ENCODE measurements at places on chromosomes 2 and 18. TPM values are rescaled to one million over a fixed set of nuclear protein-coding genes. Genes with fewer than 3 reads are reported as not detected.

- DNase-seq, result peak; percentile 10
Observed at GRCh38 chr2:239355724-239356123, 45.1 kb downstream of the HDAC4 start.

GRCh38 chr2:20806286-20806685 is 16.6 kb downstream of the LDAH start:
- no peak for DNase-seq

- DNase-seq, result no peak
Observed at GRCh38 chr2:36137612-36138011, 218.0 kb upstream of the CRIM1 start.

GRCh38 chr2:73859721-73860586 is 31.2 kb downstream of the STAMBP start:
- no peak for DNase-seq

GRCh38 chr2:20499387-20499786 is 52.5 kb downstream of the RHOB start:
- DNase-seq, result no peak

DNA sequence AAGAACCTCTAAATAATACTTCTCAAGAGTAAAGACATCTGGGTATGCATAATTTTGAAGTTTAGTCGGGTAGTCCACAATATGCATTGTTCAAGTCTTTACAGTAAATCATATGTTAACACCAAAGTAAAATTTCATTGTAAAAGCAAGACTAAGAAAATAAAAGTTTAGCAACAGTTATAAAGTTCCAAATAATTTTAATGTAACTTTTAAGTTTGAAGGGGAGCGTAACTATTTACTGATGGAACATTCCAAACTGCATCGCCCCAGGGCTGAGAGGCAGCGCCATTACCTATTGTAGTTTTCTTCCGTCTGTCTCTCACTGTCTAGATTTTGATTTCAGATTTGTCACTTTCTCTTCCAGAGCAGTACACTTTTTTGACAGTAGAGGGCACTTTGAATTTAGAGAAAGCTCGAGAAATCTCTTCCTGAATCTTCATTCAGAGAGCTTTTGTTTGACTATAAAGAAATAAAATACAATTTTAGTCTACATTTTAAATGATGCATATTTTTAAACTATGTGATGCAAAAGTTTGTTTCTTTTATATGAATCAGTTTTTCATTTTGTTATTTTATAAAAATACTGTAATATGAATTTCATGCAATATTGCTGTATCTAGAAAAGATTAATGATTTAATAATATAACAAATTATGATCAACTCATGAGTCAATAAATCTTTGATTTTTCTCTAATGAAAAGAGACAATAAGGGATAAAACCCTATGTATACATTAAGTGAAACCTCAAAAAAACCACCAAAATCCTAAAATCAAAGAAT is 389.8 kb downstream of the FIGN start:
- no peak for DNase-seq

GRCh38 chr2:179432751-179433150 is 168.1 kb upstream of the SESTD1 start:
- no peak for DNase-seq

DNA sequence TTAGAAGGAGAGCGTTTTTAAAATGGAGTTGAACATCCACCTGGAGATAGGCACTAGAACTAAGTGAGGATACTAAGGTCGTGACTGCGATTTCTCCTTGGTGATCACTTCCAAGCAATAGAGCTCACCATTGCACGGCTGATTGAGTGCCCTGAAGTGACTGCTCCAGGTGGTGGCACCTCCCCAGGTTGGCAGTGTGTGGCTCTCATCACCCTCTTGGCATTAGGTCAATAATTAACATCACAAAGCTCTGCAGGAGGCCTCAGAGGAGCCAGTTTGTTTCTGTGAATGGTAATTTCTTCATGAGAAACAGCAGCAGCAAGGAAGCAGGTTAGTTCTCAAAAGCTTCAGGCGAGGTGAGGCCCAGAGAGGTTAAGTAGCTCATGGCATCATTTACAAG is 259.6 kb downstream of the CLIP4 start:
- no peak for DNase-seq

DNA sequence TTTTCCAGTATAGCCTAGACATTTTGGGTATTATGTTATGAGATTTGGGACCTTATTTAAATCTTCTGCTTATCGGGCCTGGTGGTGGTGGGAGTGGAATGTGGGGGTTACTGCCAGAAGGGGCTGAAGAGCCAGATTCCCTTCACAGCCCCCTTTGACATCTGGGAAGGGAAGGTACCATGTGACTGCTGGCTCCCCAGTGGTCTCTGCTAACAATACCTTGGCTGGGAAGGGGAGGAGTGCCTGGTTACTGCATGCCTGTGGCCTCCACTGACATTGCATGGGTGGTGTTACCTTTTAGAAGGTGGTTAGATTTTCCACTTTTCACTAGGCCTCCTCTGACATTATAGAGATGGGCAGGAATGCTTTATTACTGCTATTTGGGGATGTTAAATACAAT is 8.0 kb downstream of the ATP9B start:
- DNase-seq, result no peak

- no peak for DNase-seq
Observed at GRCh38 chr2:217928324-217929181, 74.2 kb downstream of the TNS1 start.

DNA sequence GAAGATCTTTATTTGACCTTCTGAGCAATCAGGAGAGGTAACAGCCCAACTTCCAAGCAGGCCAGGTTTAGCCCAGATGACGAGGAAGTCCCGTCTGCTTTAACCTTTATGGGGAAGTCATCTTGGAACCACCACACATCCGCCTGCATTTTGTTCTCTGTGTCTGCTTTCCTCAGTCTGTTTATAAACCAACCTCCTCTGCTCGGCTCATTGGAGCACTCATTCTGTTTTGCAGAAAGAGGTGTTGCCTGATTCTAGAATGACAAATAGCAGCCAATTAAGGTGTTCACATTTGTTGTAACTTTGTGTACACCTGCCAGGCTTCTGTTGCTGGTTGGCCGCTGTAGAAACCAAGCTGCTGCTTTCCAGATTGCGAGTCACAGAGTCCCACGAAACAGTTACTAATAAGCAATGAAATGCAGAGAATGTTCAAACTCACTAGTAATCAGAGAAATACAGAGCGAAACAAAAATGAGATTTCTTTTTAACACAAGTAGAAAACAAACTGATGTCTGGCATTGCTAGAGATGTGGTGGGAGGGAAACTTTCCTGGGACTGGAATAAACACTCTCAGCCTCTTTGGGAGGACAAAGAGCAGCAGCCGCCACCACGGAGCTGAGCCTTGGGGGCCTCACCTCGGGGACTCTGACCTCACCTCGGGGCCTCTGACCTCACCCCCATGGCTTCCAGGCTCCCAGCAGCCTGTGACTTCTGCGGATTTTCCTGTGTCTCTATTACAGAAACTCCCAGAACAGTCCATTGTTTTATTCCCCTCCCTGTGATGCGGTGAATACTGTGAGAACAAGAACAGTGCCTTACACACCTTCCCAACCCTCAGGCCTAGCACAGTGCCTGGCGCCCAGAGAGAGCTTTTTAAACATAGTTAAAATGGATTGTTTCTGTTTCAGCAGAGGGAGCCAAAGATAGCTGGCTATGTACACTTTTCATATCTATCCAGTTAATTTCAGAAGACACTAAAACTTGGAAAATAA is 64.0 kb downstream of the MBP start:
- DNase-seq, result no peak

DNA sequence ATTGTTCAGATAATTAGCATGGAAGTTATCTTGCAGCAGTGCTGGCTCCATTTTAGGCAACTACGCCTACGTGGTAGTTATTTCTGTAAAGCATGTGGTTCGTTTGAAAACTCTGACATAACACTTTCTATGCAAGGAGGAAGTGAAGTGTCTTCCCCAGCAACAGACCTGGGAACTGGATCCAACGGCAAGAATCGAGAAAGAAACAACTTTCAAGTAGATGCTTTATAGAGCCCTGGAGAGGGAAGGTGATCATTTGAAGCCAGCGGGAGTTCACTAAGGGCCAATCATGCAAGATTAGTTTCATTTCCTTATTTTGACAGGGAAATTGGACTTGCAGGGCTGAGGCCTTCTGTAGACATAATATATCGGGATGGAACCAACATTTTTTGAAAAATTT is 218.3 kb downstream of the ACKR3 start:
- DNase-seq, result no peak

DNA sequence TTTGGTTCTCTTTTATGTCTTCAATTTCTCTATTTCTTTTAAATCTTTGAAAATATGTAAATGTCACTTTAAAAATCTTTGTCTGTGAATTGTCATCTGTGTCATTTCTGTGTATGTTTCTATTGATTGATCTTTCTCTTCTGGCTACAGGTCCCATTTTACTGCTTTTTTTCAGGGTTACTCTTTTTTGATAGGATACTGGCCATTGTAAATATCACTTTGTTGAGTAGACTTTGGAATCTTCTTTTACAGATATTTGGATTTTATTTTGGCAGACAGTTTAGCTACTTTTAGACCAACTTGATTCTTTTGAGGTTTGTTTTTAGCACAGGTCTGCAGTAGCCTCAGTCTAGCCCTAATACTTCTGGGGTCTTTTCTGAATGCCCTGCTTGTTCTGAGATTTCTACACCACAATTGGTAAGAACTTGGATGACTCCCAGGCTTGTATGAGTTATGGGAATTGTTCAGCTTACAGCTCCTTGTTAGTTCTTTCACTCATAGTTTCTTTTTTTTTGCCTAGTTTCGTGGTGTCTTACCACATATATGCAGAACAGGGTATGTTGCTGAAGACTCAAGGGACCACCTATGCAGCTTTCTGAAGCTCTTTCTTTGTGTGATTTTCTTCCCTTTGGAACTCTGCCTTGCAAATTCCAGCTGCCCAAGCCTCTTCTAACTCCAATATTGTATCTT is 122.2 kb downstream of the QPCT start:
- DNase-seq, result no peak

The GAL3ST2 gene
- 3.1 TPM for total RNA-seq

The AGFG1 gene
- 233 TPM for total RNA-seq

The RESP18 gene
- not detected for total RNA-seq

The FHOD3 gene
- total RNA-seq, result 2.8 TPM

The CNDP1 gene
- total RNA-seq, result not detected

The PROKR1 gene
- total RNA-seq, result 3.6 TPM

The SERPINB13 gene
- total RNA-seq, result not detected

The CYP1B1 gene
- total RNA-seq, result 45.8 TPM

The CGREF1 gene
- total RNA-seq, result 9.3 TPM

The WIPF1 gene
- 42.2 TPM for total RNA-seq

The SNTG2 gene
- 14.0 TPM for total RNA-seq

The COL4A4 gene
- 0.72 TPM for total RNA-seq

The HJURP gene
- 2.3 TPM for total RNA-seq
